ENCODE measurements at places on chromosomes 4 and X.

DNA sequence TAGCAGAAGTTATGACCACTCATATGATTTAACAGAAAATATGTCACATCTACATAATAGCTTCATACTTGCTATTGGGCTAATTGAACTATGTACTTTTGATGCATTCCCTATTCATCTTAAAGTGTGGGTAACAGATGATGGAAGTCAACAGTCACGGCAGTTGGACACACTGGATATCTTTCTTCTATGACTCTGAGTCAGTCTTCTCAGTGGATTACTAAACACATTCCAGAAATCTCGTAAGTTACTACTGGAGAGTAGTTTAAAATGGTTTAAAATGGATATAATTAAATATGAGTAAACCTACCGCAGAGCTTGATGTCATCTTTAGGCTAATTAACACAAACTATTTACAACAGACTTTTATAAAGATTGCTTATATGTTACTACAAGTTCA, 30.1 kb upstream of the CFAP299 start:
- no peak for DNase-seq

- no peak for DNase-seq
Measured at GRCh38 chr4:100826808-100827548, 309.2 kb upstream of the EMCN start.

- no peak for DNase-seq
Measured at GRCh38 chr4:10385994-10386394, 71.2 kb downstream of the ZNF518B start.

DNA sequence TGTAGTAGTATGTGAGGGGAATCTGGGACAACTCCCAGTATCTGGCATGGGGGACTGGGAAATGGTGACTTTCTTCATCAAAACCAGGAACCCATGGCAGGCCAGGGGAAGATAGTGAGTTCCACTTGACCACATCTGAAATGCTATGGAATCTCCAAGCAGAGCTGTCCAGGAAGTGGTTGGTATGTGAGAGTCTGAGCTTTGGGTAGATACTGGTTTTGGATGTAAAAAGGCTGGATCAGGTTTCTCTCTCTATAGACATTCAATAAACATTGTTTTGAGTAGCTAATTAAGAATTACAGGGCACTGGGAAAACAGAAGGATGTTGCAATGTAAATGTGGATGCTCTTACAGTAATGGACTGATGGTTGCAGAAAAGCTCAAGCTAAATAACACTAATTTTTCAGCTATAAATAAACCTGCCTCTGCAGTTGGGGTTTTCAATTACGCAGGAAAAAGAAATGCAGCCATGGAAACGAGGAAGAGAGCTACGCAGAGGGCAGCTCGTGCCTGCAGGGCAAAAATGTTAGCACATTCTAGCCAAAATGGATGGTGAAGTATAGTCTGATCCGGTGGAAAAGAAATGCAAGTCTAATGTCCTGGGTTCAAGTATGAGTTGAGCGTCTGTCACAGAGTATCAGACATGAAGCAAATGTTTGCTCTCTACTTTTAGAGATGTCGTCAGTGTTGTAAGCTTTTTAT, 13.4 kb upstream of the CHRNA9 start:
- DNase-seq = no peak

DNA sequence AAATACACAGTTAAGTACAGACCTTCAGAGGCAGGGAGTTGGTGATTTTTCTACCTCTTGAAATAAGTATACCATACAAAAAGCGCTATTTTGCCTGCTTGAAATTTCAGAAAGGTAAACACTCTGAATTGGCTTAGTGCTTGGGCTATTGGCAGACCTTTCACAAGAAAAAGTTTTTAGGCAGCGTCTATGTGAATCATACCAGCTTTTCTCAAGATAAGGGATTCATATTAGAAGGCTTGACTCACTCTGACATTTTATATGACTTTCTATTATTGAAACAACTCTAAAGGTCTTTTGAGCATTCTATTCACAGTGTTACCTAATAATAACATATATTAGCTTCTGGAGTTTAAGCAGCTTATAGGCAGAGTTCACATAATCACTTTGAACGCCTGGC, 286.4 kb upstream of the FAT1 start:
- DNase-seq = no peak

DNA sequence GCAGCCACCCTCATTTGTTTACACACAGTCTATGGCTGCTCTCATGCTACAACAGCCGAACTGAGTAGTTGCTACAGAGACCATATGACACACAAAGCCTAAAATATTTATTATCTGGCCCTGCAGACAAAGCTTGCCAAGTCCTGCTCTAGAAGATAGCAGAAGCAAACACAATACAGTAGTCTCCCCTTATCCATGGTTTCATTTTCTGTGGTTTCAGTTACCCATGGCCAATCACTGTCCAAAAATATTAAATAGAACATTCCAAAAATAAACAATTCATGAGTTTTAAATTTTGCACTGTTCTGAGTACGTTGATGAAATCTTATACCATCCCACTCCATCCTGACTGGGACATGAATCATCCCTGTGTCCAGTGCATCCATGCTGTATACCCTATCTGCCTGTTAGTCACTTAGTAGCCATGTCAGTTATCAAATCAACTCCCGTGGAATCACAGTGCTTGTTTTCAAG, 40.2 kb upstream of the ZNF81 start:
- no peak for DNase-seq

- no peak for DNase-seq
Measured at GRCh38 chrX:139204898-139205667, 325.5 kb upstream of the F9 start.

DNA sequence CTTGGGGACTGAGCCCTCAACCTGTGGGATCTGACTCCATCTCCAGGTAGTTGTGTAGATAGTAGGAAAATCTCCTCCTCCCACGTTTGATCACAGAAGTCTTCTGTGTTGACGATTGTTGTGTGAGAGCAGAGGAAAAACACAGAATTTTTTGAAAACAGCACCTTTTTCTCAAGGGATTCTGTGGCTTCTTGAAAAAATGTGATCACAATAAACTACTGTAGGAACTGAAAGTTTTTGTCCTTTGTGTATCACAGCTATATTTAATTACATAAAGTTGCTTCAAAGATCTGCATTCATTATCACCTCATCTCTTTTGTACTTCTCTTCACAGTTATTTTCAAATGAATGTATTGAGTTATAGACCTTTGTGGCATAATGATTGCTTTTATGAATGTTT, 85.1 kb downstream of the AFF1 start:
- no peak for DNase-seq

DNA sequence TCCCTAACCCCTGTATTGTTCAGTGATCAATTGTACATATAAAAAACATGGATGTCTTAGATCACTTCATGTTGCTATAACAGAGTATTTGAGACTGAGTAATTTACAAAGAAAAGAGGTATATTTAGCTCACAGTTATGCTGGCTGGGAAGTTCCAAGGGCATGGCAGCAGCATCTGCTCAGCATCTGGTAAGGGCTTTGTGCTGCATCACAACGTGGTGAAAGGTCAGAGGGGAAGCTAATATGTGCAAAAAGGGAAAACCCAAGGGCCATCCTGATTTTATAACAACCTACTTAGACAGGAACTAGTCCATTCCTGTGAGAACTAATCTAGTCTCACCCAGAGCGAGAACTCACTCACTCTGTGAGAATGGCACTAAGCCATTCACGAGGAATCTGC, 128.2 kb upstream of the OTUD4 start:
- DNase-seq = no peak

DNA sequence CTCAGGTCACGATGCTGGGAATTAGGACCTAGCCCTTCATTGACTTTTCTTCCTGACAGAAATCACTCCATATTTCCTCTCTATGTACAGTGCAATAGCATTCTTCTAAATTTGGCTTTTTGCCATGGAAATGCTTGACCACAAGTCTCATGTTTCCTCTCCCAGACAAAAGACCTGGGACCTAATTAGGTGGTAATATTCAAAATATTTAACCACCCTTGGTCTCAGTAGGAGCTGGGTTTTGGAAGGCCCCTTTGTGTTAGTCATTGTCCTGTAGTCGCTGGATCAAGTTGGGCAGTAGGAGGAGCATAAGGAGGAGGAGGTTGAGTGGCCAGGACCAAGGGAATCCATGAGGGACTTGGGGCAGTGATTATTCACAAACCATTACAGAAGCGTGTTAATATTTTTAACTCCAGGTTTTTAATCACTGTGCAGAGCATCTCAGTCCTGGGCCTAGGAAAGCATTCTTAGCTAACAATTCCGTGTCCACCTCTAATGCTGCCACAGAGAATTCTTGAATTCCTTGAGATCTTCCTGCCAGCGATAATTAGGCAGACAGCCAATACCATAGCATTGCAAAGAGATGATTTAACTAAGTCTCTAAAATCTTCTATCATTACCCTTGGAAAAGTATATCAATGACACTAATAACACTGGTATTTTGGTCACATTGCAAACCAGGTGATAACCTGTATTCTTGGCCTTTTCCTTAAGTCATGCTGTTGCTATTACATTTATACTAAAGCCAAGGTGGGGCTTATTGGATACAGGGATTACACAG, 25.0 kb upstream of the SHROOM4 start:
- no peak for DNase-seq

GRCh38 chr4:186724864-186725468, 1.3 kb upstream of the FAT1 start:
- DNase-seq = no peak

GRCh38 chr4:146340798-146341197, 126.5 kb downstream of the REELD1 start:
- DNase-seq = no peak

All from activated CD8-positive, alpha-beta memory T cell treated with anti-CD3 and anti-CD28 coated beads for 48 hours (primary cell).